Cardiac muscle cell (in vitro differentiated cells and primary cell): ENCODE measurements at places on chromosomes 4 and X. TPM values are rescaled to one million over a fixed set of nuclear protein-coding genes. Genes with fewer than 3 reads are reported as not detected.

- DNase-seq = no peak
Observed at GRCh38 chrX:16774746-16775145, 11.5 kb upstream of the TXLNG start.

- DNase-seq = no peak
Observed at GRCh38 chrX:151899622-151900021, 13.1 kb upstream of the MAGEA4 start.

DNA sequence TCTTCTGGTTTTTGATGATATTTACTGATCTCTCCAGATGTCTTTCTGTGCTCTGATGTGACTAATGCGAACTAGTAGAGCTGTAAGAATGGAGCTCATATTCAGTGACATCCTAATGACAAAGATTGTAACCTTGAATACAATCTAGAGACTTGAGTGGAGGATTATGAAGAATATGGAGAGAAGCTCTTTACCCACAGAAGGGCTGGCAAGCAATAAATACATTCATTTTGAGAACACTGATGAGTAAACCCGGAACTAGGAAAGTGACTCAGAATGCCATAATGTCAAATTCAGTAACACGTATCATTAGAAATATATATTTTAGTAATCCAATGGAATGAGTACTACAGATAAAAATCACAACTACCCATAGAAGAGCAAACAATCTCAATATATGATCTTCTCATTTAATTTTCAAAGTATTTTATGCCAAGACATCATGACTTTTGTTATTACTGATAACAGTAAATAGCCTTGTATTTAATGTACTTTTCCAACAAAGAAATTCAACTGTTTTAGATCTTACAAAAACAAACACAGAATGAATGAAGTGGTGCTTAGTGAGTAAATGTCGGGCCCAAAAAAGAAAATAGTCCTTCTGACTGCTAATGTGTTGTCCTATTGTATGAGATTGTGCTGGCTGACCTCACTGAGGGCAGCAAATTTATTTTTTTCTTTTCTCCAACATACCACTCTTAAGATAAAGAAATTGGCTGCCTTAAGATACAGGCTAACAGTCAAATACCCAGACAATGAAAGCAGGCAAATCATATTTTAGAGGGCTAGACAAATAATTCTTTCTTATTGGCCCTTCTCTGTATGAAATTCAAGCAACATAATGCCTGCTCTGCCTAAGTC is 49.2 kb upstream of the HDAC8 start:
- DNase-seq = peak; percentile 48

DNA sequence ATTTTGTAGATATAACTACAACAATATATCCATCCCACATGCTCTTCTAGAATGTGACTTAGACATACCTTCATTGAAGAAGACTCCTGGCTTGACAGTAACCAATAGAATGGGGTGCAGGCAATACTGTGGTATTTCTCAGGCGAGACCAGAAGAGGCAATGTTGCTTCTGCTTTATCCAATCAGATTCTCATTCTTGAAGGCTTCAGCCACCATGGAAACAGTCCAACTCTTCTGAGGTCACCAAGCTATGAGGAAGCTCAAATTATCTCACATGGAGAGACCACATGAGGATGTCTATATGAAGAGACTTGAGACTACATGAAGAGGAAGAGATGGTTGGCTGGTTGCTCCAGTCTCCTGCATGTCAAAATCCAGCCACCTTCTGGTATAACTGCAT is 469.9 kb downstream of the PCDH10 start:
- no peak for DNase-seq

DNA sequence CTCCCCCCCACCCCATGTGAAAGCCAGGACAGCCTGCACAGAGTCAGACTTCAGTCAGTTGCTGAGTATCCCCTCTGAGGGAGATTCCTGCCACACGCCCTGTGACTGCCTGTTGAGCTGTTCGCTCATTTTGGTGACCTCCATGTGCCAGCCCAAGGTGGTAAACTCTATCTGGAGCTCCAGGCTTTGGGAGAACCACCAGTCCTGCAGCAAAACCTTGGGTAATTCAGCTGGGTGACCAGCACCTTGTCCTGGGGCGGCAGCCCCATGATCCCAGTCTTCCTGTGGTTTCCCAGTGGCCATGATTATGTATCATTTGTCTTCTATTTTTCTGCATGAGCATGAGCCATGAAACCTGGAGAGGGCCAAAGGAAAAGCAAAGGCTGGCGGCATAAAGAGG is 73.4 kb downstream of the NBDY start:
- no peak for DNase-seq

DNA sequence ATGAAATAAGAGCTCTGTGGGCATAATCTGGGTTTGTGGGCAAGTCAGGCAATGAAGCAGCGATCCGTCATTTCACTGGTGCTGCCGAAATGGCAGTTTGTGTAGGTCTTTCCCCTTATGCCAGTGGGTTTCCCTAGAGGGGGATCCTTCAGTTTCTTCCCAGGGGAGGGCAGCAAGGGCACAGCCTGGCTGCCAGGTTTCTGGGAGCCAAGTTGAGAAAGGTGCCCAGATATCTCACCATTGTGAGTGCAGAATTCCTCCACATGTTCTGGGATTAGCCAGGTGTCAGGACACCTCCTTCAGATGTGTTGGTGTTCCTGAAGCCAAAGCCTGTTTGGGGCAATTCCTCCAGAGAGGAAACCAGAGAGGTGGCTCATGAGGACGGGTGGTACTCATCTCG is 28.0 kb downstream of the MSX1 start:
- no peak for DNase-seq

GRCh38 chr4:17624821-17625220 is 10.4 kb downstream of the MED28 start:
- no peak for DNase-seq

GRCh38 chrX:41373989-41374606 is 40.1 kb downstream of the DDX3X start:
- no peak for DNase-seq

GRCh38 chr4:82715731-82716617 is 82.6 kb downstream of the SCD5 start:
- no peak for DNase-seq

DNA sequence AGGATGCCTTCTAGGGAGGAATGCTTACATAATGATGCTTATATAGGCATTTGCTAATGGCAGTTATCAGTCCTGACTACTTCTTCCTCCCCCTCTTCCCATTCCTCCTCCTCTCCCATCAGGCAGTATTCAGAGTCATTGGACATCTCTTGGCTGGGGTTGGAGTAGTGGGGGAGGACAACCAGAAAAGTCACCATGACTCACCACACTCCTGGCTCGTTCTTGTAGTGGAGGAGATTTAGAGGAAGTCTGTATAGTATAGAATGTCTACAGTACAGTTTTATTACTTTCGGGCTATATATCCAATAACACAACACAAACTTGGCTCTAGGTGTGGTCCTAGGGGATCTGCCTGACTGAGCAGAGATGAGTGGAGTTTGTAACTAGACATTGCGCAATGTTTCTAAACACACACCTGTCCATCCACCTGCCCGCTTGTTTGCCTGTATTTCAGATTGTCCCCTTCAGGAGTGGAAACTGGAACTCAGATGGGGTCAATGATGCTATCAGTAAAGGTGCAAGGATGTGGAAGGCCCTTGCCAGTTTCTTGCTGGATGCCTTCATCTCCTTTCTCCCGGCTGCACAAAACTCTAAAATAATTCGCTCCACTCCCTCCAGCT is 27.9 kb upstream of the KIAA1210 start:
- peak; percentile 81 for DNase-seq

DNA sequence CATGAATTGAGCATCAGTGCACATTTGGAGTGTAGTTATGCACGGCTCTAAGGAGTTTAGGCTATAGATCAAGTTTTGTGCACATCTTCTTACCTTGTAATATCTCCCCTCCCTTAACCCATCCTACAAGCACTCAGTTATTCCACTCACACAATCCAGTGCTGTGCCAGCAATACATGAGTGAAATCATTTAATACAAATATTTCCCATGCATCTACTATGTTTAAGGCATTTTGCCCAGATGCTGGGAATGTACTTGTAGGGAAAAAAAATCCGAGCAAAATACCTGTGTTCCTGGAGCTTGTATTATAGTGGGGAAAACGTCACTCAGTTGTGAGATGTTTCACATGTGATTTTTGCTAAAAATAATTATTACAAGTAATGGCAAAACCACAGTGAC is 191.6 kb upstream of the LDB2 start:
- DNase-seq = no peak

GRCh38 chr4:121118344-121118743 is 45.8 kb downstream of the TNIP3 start:
- no peak for DNase-seq

DNA sequence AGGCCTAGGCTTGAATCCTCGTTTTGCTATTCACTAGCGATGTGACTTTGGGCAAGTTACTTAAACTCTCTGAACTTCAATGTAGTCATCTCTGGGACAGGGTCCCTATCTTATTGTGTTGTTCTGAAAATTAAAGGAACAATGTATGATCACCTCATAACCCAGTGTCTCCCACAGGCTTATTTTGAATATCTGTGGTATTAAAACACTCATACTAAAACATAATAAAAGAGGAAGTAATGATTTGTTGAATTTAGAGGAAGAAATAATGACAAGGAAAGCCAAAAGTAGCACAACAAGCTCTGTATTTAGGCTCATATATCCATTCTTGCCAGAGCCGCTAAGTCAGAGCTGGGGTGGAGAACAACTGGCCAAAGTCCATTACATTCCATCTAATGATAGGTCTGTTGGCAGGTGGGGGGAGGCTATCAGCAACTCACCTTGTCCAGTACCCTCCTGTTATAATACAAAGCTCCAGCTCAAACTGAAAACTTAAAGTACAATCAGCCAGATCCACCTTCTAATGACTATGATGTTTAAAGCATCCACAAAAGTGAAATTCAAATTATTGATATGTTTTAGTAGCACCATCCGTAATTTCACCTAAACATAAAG is 64.5 kb upstream of the LSM6 start:
- no peak for DNase-seq

- no peak for DNase-seq
Observed at GRCh38 chr4:8513931-8514330, 66.3 kb upstream of the GPR78 start.

DNA sequence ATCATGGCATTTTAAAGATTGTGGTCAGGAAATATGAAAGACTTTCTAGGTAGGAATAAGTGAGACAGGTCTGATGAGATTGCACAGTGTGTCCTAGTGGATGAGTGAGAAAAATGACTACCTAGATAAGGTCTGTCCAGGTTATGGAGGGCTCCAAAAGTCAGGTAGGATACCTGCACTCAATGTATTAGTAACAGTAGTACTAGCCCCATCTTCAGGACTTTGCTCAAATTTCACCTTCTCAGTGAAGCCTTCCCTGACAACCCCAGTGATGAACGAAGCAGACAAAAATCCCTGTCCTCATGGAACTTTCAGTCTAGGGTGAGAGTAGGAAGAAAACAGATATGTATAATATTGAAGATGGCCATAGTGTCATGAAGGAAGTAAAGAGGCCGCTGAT is 85.7 kb downstream of the ZIC3 start:
- no peak for DNase-seq

- DNase-seq = peak; percentile 67
Observed at GRCh38 chr4:137519406-137519805, 12.9 kb downstream of the PCDH18 start.

DNA sequence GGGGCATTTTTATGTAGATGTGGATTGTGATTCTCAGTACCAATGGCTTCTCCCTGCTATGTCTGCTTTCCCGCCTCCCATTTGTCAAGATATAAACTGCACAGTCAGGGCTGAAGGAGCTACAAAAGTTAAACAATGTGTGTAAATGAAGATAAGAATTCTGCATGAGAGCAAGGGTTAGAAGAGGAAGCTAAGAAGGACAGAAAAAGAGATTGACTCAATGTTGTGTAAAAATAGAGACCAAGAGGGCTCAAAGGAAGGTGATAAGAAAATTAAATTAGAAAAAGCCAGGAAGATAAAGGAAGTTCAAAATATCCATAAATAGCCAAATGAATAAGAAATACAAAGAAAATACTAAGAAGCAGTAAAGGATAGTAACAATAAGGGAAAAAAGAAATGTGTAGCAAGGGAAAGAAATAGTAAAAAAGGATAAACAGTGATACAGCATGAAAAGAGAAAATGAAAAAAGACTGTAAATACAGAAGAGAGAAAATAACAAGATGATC is 82.5 kb downstream of the AMELX start:
- peak; percentile 12 for DNase-seq

GRCh38 chr4:109846395-109847098 is 1.4 kb upstream of the LRIT3 start:
- DNase-seq = peak; percentile 24

DNA sequence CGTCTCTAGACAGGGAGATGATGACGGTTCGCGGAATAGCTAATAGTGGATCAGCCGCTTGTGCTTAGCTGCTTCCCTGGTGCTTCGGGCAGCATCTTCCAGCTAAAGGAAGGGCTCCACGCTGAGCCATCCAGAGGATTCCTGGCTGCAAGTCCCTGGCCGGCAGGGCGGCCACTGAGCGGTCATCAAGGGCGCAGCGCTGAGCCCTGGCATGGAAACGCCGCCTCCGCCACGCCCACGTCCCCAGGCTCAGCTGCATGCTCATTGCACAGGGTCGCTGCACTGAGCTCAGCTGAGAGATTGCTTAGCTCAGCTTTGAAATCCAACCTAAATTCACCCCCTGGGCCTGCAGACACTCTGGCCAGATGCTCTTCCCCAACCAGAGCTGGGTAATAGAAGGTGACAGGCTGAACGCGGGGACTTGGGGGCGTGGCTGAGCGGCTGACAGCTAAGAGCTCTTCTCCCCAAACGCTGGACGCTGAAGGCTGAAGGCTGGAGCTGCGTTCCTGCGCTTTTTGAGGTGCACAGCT is 118.2 kb upstream of the KIT start:
- peak; percentile 51 for DNase-seq

- no peak for DNase-seq
Observed at GRCh38 chr4:151874328-151874727, 113.5 kb upstream of the GATB start.

DNA sequence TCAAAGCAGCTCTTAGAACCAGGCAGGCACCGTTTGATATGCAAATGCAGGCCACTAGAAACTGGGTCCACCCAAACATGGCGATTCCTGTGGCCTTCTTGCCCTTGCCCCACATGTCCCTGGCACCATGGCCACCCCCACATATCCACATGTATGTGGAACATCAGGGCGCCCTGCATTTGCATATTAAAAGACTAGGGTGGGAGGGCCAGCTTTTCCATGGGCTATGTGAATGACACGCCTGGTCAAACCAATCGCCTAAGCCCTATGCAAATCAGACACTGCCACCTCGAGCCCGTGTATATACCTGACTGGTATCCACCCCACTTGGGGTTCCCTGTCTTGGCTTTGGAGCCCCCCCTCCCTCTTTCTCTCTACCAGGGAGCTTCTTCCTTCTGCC is 107.0 kb downstream of the ABLIM2 start:
- DNase-seq = no peak

- DNase-seq = peak; percentile 51
Observed at GRCh38 chrX:13750204-13750603, 15.7 kb downstream of the OFD1 start.

The SH3TC1 gene
- 0.57 and 2.9 TPM in 2 replicates for polyA plus RNA-seq

The CT45A3 gene
- not detected in 2 replicates for polyA plus RNA-seq

The SAP30 gene
- polyA plus RNA-seq = 49.4 and 66.1 TPM in 2 replicates

The RNF212 gene
- 1.7 and 7.1 TPM in 2 replicates for polyA plus RNA-seq

The TMEM31 gene
- 1.7 and 1.8 TPM in 2 replicates for polyA plus RNA-seq

The TCEAL6 gene
- polyA plus RNA-seq = not detected in 2 replicates

The UGT2B10 gene
- polyA plus RNA-seq = not detected in 2 replicates

The RIPPLY1 gene
- polyA plus RNA-seq = 0.55 TPM in 1 of 2 replicates, not detected in the other

The DUSP21 gene
- not detected in 2 replicates for polyA plus RNA-seq

The FAM9B gene
- polyA plus RNA-seq = not detected in 2 replicates
